ENCODE measurements at places on chromosomes 12 and 14.
A peak's percentile ranks its signal among the peaks of the same experiment; 100 is the strongest.

- peak; percentile 21 for DNase-seq
These were observed 763.9 kb downstream of the NRXN3 start for GRCh38 chr14:78933948-78934524.

GRCh38 chr12:1880153-1880845 lies 38.2 kb downstream of the CACNA2D4 start:
- no peak for DNase-seq

GRCh38 chr12:50090391-50090790 lies 5.2 kb downstream of the SMARCD1 start:
- no peak for DNase-seq

- DNase-seq, result no peak
These were observed 19.4 kb downstream of the UTP20 start for GRCh38 chr12:101299346-101299745.

DNA sequence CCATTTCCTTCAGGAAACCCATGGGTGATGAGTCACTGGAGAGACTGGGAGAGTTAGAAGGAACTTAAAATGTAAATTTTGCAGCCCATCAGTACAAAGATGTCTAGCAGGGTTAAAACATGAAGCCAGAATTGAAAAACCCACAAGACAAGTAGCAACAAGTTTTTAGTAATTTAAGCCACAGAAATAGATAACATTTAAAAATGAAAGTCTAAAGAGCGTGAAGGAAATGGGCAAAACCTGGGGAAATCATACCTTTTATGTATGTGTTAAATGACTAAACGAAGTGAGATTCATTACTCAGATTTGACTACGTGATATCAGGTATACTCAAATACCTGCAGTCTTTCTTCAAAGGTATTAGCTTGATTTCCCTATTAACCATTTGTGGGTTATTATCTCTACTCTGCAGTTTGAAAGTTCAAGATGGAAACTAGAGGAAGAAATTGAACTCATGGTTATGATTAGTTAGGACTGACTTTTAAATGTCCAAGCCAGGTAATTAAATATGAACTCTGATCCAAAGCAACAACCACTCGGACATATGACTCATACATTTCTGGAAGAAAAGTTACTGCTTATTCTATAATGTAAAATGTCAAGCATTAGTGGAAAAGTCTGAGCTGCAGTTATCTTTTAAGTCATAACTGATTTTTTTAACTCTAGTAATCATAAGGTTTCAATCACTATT lies 84.1 kb downstream of the ITPR2 start:
- DNase-seq, result no peak

DNA sequence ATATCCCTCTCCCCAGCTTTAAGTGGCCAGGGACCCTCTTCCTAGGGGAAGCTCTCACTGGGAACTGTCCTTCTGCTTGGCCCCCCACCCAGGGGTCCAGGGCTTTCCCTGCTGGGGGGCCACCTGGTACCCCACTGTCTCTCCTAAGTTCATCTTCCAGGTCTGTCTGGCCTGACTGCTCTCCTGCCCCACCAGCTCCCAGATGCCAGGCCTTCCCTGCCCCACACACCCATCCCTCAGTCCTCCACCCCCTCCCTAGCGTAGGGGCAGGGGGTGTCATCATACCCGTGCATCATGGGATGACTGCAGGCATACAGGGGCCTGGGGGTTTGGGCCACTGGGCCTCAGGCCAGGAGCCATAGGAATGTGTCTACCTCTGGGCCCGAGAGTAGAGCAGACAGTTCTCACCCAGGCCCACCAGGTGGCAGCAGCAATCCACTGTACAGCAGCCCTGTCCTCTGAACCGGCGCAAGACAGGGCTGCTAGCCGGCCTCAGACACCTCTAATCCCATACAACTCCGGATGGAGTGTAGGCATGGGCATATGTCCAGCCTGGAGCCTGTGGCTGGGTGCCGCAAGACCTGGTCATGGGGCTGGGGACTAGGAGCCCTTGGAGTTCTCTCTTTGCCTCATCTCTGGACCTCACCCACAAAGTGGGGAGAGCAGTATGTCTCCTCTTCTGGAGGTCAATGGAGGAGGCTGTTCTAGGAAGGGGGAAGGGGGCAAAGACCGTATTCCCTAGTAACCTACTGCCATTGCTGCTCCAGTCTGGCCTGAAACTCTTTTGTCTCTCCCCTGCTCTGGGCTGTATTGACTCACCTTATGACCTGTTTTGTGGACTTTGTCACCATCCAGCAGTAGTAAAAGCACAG lies 10.0 kb upstream of the SMARCD1 start:
- DNase-seq, result peak; percentile 81

GRCh38 chr12:53862206-53862605 lies 76.4 kb upstream of the HOXC13 start:
- no peak for DNase-seq

GRCh38 chr12:67647181-67647798 lies 1.3 kb upstream of the DYRK2 start:
- no peak for DNase-seq

- no peak for DNase-seq
These were observed 572.7 kb downstream of the VRK1 start for GRCh38 chr14:97369901-97370300.

GRCh38 chr12:128606051-128606450 lies 217.7 kb downstream of the SLC15A4 start:
- DNase-seq, result no peak

- no peak for DNase-seq
These were observed 82.7 kb downstream of the PRIMA1 start for GRCh38 chr14:93705513-93706156.

GRCh38 chr14:61553730-61554641 lies 141.3 kb upstream of the HIF1A start:
- DNase-seq, result peak; percentile 83

DNA sequence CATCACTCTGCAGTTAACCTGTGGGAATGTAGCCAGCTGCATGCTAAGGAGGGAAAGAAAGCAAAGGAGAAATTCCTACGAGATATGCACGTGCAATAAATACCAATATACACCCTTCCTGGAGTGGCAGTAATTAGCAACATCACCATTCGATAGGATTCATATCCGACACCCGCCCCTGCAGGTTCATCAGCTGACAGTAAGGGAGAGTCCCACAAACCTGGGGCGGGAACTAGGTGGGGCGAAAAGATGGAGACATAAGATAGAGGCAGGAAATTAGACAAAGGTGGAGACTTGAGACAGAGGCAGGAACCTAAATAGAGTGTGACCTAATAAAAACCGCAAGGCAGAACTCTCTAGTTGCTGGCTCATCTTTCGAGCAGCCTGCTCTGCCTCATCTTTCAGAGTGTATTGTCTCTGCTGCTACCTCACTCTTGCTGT lies 51.6 kb downstream of the PLEKHG3 start:
- peak; percentile 84 for DNase-seq

GRCh38 chr12:111085096-111085495 lies 164.7 kb upstream of the MYL2 start:
- no peak for DNase-seq
